ENCODE measurements at places on chromosomes 2 and 18. TPM values are rescaled to one million over a fixed set of nuclear protein-coding genes. Genes with fewer than 3 reads are reported as not detected.

Gene RTTN
- total RNA-seq, result 16.0 TPM

DNA sequence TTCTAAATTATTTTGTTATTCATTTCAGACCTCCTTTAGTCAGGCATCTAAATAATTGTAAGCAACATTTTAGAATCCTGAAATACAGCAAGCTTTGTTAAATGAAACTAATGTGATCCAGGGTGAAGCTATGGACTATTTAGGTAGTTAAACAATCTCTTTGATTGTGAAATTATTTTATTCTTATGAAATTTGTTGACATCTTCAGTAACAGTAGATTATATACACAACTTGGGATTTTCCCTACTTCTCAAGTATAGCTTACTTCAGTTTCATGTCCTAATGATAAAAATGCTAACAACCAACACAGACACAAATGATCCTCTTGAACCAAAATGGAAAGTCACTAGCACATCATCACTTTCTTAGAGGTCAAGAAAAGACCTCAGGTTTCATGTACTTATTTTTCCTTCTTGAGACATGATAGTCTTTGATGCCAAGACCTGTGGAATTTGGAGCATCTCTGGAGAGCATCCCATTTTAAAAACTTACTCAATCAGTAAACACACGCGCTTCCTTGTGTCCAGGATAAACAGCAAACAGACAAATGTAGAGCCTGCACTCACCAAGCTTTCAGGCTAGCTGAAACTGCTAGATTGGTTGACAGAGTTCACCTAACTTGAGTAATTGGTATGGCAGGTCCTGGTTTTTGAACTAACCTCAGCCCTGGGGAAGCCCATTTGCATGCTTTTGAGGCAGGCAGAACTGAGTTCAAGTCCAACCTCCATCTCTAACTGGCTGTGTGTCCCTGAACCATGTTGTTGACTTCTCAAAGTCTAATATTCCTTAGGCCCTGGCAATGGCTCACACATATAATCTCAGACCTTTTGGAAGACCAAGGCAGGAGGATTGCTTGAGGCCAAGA lies 47.8 kb downstream of the KCTD18 start:
- no peak for DNase-seq
- no peak overlapping the region for H3K4me3 ChIP-seq
- no peaks in the 10 kb centered on the region for H3K27me3 ChIP-seq
- peaks cover 37% of the 10 kb centered on the region for H3K36me3 ChIP-seq
- no peak overlapping the region for H3K27ac ChIP-seq

Gene MYO1B
- 94.1 TPM for total RNA-seq

Gene STPG4
- 0.22 TPM for total RNA-seq

Gene CTNNA2
- total RNA-seq, result 0.62 TPM

DNA sequence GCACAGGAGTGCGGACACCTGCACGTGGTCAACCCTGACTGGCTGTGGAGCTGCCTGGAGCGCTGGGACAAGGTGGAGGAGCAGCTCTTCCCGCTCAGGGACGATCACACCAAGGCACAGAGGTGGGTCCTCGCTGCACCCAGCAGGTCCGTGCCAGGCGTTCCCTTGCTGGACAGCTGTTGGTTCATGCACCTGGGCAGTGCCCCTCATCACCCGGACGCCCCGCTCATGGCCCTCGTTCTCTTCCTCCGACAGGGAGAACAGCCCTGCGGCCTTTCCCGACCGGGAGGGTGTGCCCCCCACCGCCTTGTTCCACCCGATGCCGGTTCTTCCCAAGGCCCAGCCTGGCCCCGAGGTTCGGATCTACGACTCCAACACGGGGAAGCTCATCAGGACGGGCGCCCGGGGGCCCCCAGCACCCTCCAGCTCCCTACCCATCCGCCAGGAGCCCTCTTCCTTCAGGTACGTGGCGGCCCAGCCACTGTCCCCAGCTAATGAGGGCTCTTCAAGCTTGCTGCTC lies 38.0 kb downstream of the CTDP1 start:
- no peak for DNase-seq
- H3K4me3 ChIP-seq, result no peak overlapping the region
- H3K4me1 ChIP-seq, result no peaks in the 10 kb centered on the region
- no peaks in the 10 kb centered on the region for H3K27me3 ChIP-seq
- H3K27ac ChIP-seq, result no peak overlapping the region

DNA sequence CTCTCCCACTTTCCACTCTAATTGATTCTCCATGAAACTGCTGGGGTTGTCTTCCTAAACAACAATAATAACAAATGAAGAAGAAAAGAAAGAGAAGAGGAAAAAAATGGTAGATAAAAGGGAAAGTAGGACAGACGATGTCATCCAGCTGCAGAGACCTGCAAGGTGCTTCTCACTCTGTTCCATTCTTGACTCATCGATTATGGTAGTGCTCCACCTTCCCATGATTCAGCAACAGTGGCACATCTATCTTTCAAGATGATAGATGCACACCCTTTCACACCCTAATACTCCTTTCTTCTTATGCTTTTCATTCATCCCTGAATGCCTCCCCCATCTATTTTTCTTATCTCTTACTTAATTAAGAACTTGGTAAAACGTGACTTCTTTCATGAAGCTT lies 610.2 kb downstream of the NR4A2 start:
- H3K36me3 ChIP-seq, result no peaks in the 10 kb centered on the region
- H3K4me1 ChIP-seq, result no peaks in the 10 kb centered on the region
- no peaks in the 10 kb centered on the region for H3K27me3 ChIP-seq
- no peak overlapping the region for H3K27ac ChIP-seq
- DNase-seq, result no peak
- H3K4me3 ChIP-seq, result no peak overlapping the region

Gene SPDYA
- 0.75 TPM for total RNA-seq

Gene FAM228A
- 0.22 TPM for total RNA-seq

Gene OR6B2
- total RNA-seq, result not detected

- H3K36me3 ChIP-seq, result peaks cover 2% of the 10 kb centered on the region
- H3K27me3 ChIP-seq, result no peaks in the 10 kb centered on the region
- H3K27ac ChIP-seq, result no peak overlapping the region
- DNase-seq, result no peak
- no peak overlapping the region for H3K4me3 ChIP-seq
- H3K4me1 ChIP-seq, result peaks cover 5% of the 10 kb centered on the region
Observed at GRCh38 chr18:45046228-45046627, 365.5 kb downstream of the SETBP1 start.

Gene LIPG
- total RNA-seq, result 6.3 TPM

DNA sequence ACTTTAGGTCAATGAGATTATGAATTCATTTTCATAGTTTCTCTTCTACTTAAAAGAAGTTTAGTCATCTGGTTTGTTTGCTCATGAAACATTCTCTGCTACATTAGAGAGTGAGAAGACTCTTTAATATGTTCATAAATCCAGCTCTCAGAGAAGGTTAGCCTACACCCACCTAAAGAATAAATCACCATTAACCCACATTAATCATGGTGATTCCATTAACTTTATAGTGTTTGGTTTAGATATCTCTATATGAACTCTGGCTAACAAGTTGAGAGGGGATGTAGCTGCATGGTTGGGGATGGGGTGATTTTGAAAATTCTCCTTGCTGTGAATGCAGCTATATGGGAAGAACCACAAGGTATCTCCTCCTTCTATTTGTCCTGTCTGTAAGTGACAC lies 10.7 kb downstream of the TFPI start:
- H3K4me1 ChIP-seq, result peaks cover 4% of the 10 kb centered on the region
- H3K4me3 ChIP-seq, result no peak overlapping the region
- DNase-seq, result no peak
- no peaks in the 10 kb centered on the region for H3K27me3 ChIP-seq
- no peak overlapping the region for H3K27ac ChIP-seq

DNA sequence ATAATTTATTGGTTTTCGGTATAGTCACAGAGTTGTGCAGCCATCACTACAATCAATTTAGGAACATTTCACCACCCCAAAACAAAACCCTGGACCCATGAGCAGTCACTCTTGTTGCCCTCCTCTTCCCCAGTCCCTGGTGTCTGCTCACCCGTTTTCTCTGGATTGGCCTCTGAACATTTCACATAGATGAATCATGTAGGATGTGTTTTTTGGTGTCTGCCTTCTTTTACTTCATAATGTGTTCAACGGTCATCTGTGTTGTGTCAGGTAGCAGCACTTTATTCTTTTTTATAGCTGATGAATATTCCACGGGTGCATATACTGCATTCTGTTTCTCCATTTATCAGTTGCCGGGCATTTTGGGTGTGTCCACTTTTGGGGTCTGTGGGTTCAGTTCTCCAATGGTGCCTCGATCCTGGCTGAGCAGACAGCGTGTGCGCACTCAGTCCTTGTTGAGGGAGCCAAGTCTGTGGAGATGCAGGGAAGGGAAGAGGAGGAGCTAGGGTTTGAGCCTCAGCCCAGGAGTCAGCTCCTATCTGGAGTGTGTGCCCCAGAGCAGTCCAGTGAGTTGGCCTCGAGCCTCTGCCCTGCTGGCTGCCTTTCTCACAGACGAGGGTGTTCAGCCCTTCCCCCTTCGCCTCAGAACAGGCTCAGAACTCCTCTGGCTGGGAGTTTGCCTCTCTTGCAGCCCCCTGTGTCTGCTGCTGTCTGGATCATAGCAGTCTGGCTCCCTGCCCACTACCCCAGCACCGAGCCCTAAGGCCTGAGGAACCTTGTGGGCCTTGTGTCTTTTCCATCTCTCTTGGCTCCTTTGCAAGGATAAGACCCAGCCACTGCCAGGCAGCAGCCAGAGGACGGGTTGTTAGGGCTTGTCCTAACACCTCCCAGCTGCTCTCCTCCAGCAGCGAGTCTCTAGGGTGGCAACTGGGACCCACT lies 18.0 kb downstream of the C2orf74 start:
- H3K4me3 ChIP-seq, result no peak overlapping the region
- no peaks in the 10 kb centered on the region for H3K27me3 ChIP-seq
- peak; percentile 69 for DNase-seq
- peaks cover 30% of the 10 kb centered on the region for H3K4me1 ChIP-seq
- peaks cover 53% of the 10 kb centered on the region for H3K36me3 ChIP-seq
- no peak overlapping the region for H3K27ac ChIP-seq

GRCh38 chr2:181124497-181124896 lies 144.1 kb downstream of the UBE2E3 start:
- H3K4me3 ChIP-seq, result no peak overlapping the region
- no peak overlapping the region for H3K27ac ChIP-seq
- no peak for DNase-seq
- no peaks in the 10 kb centered on the region for H3K4me1 ChIP-seq
- no peaks in the 10 kb centered on the region for H3K27me3 ChIP-seq
- no peaks in the 10 kb centered on the region for H3K36me3 ChIP-seq

GRCh38 chr2:38384338-38384737 lies 7.3 kb upstream of the ATL2 start:
- H3K4me3 ChIP-seq, result no peak overlapping the region
- peaks cover 5% of the 10 kb centered on the region for H3K4me1 ChIP-seq
- DNase-seq, result no peak
- H3K27ac ChIP-seq, result no peak overlapping the region
- H3K36me3 ChIP-seq, result no peaks in the 10 kb centered on the region
- H3K27me3 ChIP-seq, result no peaks in the 10 kb centered on the region

- H3K36me3 ChIP-seq, result no peaks in the 10 kb centered on the region
- H3K4me1 ChIP-seq, result peaks cover 14% of the 10 kb centered on the region
Observed at GRCh38 chr18:79962311-79962710, 2.1 kb upstream of the HSBP1L1 start.

Gene CFAP210
- total RNA-seq, result not detected

- H3K27ac ChIP-seq, result no peak overlapping the region
- H3K27me3 ChIP-seq, result peaks cover 3% of the 10 kb centered on the region
- H3K4me1 ChIP-seq, result no peaks in the 10 kb centered on the region
- peak; percentile 33 for DNase-seq
- no peak overlapping the region for H3K4me3 ChIP-seq
- H3K36me3 ChIP-seq, result no peaks in the 10 kb centered on the region
Observed at GRCh38 chr2:233124421-233125080, 64.4 kb downstream of the INPP5D start.

Gene APLF
- 5.5 TPM for total RNA-seq

DNA sequence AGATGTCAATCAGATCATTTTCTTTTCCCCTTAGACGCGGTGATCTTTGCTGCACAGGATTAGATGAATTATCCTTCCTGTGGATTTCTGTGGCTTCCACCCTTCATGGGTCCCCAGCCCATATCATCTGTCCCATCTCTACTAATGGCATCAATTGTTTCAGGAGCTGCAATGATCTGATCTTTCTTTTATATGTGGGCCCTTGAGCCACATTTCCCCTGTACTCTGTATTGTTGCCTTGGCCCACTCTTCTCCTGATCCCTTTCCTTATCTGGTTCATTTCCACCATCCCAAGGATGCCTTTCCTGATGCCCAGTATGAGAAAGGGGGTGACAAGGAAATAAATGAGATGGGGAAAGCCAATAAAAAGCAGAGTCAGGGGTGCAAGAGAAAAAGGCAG lies 24.7 kb downstream of the SP140 start:
- H3K4me3 ChIP-seq, result no peak overlapping the region
- no peak for DNase-seq
- H3K36me3 ChIP-seq, result no peaks in the 10 kb centered on the region

DNA sequence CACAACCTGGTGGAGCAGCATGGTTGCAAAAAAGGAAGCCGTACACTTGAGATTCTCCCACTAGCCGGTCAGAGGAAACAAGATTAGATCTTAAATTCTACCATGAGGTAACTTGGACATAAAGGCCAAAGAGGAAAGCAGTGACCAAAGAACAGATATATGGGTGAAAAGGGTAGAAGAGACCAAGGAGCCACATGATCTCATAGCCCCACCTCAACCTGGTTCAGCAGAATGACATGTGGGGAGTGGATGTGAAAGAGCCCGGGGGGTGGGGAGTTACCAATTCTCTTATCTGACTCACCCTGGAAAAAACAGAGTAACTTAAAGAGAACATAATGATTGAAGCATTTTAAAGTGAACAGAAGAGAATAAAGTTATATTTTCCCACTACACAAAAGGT lies 683.0 kb downstream of the DSC3 start:
- no peak overlapping the region for H3K4me3 ChIP-seq
- no peak for DNase-seq
- no peaks in the 10 kb centered on the region for H3K36me3 ChIP-seq
- no peak overlapping the region for H3K27ac ChIP-seq
- H3K27me3 ChIP-seq, result no peaks in the 10 kb centered on the region

- no peaks in the 10 kb centered on the region for H3K27me3 ChIP-seq
- DNase-seq, result peak; percentile 81
- no peaks in the 10 kb centered on the region for H3K36me3 ChIP-seq
- H3K4me1 ChIP-seq, result no peaks in the 10 kb centered on the region
- peak overlapping the region; percentile 18 for H3K27ac ChIP-seq
- no peak overlapping the region for H3K4me3 ChIP-seq
Observed at GRCh38 chr2:178404368-178404767, 46.6 kb downstream of the PRKRA start.

GRCh38 chr2:55017880-55018279 lies 32.4 kb downstream of the RTN4 start:
- DNase-seq, result no peak
- no peaks in the 10 kb centered on the region for H3K27me3 ChIP-seq
- no peak overlapping the region for H3K27ac ChIP-seq

GRCh38 chr2:16091576-16092282 lies 151.4 kb downstream of the MYCN start:
- H3K27ac ChIP-seq, result no peak overlapping the region
- H3K4me1 ChIP-seq, result peaks cover 7% of the 10 kb centered on the region
- H3K36me3 ChIP-seq, result no peaks in the 10 kb centered on the region

- H3K36me3 ChIP-seq, result no peaks in the 10 kb centered on the region
- no peak overlapping the region for H3K4me3 ChIP-seq
- peaks cover 2% of the 10 kb centered on the region for H3K4me1 ChIP-seq
- DNase-seq, result no peak
Observed at GRCh38 chr2:99787769-99788382, 298.1 kb upstream of the REV1 start.

Gene SFT2D3
- total RNA-seq, result 6.4 TPM
